ENCODE measurements at places on chromosomes 2 and 18.

DNA sequence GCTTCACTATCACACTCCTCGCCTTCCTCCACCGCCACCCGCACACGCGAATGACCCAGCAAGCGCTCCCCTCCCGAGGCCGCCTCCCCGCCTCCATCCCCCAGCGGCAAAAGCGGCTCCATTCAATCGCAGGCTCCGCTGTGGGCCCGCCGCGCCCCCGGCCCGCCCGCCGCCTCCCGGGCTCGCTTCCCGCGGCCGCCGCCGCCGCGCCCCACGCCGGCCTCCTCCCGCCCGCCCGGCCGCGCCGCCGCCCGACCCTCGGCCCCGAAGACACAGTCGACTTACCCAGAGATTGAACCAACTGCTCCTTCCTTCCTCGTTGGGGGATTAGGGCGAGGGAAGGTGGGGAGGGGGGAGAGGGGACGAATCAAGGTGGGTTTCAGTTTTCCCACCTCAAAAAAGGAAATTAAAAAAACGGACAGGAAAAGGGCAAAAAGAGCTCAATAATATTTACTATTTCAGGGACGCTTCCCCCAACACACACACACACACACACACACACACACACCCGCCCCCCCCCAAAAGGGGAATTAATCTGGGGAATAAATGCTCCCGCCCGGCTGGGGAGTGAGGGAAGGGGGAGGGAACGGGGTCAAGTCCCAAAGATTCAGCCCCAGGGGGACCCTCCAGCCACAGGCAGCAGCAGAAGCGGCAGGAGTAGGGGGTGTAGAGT lies 743 bp downstream of the XPO1 start:
- DNase-seq = no peak

GRCh38 chr2:230762317-230762896 lies 49.8 kb downstream of the CAB39 start:
- DNase-seq = no peak

- DNase-seq = no peak
Measured at GRCh38 chr2:170824526-170825015, 7.9 kb downstream of the GAD1 start.

DNA sequence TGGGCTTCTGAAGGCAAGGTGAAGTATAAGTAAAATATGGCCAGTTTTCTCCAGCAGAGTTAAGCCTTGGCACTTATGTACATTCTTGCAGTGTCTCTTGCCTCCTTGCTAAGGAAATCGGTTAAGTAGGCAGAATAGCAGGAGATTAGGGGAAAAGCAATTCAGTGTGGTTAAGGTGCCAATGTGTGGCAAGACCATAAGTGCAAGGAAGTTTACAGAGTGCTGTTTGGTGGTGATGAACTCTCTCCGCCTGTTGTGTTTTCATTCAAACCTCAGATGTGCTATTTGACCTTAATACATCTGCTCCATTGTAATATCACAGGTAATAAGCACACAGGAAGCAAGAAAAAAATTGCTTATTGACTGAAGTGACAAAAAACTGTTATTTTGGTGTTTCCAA lies 156.1 kb downstream of the MGAT5 start:
- DNase-seq = no peak

- DNase-seq = no peak
Measured at GRCh38 chr2:119494163-119494790, 30.0 kb downstream of the SCTR start.

DNA sequence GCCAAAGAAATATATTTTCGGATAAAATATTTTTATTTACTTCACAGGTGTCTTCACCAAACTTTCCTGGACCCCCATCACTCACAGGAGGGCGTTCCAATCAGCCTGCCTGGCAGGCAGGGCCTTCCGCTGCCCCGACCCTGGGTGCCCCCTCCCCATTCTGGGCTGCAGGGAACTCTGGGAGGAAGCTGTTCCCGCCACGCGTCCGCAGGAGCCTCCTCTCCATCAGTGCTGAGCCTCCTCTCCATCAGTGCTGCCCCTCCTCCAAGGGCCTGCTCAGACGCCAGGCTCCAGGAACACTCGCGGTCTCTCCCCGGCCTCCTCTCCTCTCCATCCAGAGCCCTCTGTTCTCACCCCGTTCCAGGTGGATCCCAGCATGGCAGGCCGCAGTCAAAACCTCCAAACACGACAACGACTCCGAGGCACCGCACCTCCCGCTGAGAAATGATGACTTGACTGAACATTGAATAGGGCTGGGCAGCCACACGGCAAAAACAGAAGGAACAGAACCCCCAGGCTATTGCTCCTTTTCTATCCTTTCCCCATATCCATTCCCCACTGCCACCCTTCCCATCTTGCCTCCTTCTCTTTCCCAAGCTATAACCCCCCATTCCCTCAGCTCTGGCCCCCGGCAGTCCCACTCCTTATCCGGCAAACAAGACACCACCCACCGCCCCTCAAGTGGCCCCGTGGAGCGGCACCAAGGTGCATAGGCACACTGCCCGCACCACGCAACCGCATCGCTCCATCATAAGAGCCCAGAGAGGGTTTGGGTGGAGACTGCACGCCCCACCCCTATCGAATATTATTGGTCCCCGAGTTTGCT lies 268.6 kb upstream of the RAB6C start:
- DNase-seq = no peak

DNA sequence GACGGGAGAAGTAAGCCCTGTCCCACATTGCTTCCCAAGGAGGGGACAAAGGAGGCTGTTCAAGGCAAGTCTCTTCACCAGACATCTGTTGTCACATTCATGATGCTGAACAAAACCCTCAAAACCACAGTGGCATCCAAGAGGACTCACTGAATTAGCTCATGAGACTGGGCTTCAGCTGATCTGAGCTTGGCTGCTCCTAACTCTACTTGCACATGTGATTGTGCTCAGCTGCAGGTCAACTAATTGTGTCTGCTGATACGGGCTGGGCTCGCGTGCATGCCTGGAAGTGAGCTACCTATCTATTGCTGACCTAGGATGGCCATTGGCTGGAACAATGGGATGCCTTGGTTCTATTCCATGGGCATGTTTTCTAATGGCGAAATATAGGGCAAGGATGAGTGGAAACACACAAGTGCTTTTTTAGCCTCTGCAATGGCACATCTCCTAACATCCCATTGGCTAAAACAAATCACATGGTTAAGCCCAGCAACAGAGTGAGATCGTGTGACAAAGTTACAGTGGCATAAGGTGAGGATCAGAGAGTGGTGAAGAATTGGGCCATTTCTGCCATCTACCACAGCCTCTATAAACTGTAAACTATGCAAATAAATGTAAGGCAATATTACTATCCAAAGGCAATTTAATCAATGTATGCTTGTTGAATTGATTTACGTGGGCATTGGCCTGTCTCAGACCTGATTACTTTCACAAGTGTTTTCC lies 52.9 kb upstream of the CAPN13 start:
- no peak for DNase-seq

GRCh38 chr18:79133724-79134123 lies 64.5 kb downstream of the ATP9B start:
- no peak for DNase-seq

- no peak for DNase-seq
Measured at GRCh38 chr2:5353565-5353964, 338.6 kb upstream of the SOX11 start.
